ENCODE measurements at places on chromosomes 2 and 18. TPM values are rescaled to one million over a fixed set of nuclear protein-coding genes. Genes with fewer than 3 reads are reported as not detected.

- DNase-seq: no peak
Measured at GRCh38 chr2:55459714-55460274, 40.1 kb upstream of the CCDC88A start.

- DNase-seq: no peak
Measured at GRCh38 chr2:12773586-12774394, 57.1 kb downstream of the TRIB2 start.

DNA sequence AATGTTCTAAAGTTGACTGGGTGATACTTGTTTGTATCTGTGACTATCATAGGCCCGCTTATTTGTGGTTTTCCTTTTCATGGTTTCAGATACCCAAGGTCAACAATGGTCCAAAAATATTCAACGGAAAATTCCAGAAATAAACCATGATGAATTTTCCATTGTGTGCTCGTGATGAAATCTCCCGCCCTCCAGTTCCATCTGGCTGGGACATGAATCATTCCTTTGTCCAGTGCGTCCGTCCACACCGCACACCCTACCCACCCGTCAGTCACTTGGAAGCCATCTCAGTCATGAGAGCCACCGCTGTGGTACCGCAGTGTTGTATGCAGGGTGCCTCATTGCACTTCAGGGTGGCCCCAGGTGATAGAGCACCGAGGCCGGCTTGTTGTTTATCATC lies 268.2 kb upstream of the PXDN start:
- peak; percentile 49 for DNase-seq

DNA sequence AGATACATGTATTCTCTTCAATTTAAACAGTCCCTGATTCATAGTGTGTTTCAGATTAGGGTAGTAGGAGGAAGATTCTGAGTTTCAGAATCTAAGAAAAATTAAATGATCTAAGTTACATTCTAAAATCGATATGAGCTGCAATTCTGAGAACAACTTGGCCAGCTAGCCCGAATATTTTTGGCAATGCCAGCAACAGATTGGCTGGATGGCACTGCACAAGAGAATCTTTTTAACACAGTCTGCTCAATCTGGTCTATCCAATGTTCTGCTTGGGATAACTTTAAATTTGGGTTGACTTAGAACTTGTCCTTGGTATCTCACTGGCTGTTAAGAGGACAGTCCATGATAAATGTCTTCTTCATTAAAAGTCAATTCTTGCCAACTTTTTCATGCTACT lies 853.9 kb downstream of the NRXN1 start:
- DNase-seq: no peak

DNA sequence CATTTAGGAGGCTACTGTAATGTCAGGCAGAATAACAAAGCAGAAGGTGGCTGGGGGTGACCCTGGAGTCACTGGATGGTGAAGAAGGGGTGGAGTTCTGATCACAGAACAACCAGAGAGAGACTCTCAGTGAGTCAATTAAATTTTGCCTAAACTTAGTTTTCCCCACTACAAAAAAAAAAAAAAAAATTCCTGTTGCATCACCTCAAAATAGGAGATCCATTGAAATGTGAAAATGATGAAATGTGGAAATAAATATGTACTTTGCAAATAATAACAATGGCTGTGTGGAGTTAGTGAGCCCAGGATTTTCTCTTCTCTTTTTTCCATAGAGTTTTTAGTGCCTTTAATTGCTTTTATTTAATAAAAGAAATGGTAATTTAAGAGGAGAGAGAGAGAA lies 165.5 kb downstream of the GFPT1 start:
- DNase-seq: no peak

DNA sequence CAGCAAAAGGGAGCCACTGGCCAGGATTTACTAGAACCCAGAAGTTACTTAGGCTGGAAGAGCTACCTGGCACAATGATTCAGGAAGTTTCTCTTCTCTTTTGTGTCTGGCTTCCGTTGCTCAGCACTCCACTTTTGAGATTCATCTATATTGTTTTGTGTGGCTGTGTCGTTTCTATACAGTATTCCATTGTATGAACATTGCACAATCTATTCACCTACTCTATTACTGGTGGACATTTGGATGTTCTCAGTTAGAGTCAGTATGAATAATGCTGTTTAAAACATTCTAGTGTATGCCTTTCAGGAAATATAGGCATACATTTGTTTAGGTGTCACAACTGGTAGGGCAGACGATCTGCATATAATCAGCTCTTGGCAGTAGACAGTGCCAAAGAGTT lies 36.3 kb upstream of the EPHA4 start:
- no peak for DNase-seq

GRCh38 chr2:176130147-176130956 lies 847 bp downstream of the HOXD8 start:
- DNase-seq: no peak

DNA sequence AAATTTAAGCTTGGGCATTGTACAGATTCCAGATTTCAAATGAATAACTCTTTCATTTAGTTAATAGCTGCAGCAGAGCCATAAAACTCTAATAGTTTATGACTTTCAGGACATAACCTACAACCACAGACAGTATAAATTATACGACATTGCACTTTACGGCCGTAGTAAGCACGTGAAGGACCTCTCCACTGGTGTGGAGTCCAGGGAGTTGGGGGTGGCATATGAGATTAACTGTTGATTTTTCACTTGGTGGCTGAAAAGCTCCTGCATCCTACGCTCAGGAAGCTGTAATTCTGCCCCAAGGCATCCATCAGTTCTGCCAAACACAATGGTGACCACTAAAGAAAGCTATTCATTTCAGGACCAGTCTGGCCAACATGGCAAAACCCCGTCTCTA lies 376.2 kb downstream of the SOX11 start:
- DNase-seq: no peak

- no peak for DNase-seq
Measured at GRCh38 chr2:232925821-232926156, 55.7 kb downstream of the SNORC start.

DNA sequence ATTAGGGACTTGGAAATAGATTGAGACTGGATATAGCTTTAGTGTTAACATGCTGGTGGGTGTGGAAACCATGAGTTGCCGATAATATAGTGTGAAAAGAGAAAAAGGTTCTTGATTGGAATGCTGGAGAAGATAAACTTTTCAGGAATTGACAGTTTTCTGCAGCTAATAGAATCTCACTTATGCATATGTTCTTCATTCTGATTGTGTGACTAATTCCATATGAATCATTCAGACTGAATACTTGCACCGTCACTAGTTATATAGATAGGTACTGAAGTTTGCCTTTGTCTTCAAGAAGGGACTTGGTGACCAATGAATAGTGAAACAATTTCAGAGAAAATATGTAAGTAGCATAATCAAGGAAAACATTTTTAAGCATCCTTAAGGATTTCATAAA lies 225.7 kb upstream of the FOSL2 start:
- DNase-seq: no peak

DNA sequence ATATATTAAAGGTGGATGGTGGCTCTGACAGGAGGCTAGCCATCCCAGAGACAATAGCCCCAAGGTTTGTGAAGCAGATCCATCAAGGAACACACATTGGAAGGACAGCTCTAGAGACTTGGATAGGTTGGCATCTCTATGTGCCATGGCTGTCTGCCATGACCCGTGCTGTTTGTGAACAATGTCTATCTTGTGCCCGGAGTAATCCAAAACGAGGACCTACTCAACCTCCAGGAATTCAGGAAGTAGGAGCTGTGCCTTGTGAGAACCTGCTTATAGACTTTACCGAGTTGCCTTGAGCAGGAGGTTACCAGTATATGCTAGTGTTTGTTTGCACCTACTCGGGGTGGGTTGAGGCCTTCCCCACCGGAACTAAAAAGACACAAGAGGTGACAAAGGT lies 43.1 kb upstream of the SELENOI start:
- peak; percentile 46 for DNase-seq

DNA sequence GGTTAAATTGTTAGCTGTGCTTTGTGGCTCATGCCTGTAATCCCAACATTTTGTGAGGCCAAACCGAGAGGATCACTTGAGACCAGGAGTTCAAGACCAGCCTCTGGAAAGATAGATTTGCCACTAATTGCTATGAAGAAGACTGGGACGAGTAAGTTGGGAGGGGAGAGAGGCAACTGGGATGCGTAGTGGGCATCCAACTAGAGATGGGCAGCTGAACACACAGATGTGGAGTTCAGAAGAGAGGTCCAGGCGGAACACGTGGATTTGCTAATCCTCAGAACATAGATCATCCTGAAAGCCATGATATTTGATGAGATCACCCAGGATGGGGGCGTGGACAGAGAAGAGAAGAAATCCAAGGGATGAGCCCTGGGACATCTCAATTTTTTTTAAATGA lies 48.7 kb downstream of the CYP26B1 start:
- no peak for DNase-seq

DNA sequence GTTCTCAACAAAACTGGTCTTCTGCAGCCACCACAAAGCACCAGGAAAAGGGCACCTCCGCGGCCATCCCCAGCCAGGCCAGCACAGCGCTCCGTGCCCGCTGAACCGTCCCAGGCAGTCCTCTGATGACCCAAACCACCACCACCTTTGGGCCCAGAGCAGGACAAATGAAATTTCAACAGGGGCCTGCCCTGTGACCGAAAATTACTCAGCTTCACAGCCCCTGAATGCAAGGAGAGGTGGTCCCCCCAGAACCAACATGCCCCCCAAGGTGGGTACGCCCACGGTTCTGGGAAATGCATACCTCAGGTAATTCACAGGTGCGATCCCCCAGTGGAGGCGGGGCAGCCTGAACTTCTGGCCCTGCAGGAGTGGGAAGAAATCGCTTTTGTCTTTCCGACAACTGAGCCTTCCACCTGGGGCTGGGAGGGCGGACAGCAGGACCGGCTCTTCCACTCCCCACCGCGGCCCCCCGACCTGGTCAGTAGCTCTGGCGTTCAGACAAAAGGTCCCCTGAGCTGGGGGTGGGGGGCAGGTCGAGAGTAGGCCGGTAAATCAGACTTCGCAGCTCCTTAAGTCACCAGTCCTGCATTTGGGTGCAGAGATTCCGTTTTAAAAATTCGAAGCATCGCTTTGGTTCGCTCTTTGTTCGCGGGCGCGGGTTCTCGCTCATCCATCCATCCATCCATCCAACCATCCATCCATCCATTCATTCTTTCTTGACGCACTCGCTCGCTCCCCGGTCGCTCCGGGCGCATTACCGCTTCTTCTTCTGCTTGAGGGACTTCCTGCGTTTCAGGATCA lies 1.4 kb downstream of the ARL4C start:
- DNase-seq: peak; percentile 23

DNA sequence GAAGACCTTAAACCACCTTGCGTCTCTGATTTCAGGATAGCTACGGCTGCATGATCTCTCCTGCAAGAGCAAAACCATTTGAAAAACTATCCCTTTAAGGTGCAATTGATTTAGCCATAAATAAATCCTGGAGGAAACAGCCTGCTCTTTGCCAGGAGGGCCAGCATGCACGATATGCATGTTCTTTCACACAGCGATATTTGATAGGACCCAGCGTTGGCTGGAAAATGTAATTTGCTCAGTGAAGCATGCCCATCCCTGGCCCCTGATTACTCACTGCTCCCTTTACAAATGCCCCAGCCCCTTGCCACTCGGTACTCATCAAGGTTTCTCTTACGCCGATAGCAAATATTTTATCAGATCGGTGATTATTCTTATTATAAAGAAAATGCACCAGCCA lies 315.4 kb downstream of the CDH2 start:
- no peak for DNase-seq

GRCh38 chr2:46534589-46534988 lies 55.2 kb downstream of the TMEM247 start:
- DNase-seq: no peak

- peak; percentile 18 for DNase-seq
Measured at GRCh38 chr2:102449370-102449974, 23.6 kb upstream of the SLC9A4 start.

GRCh38 chr2:25470806-25471205 lies 129.1 kb upstream of the DNMT3A start:
- no peak for DNase-seq

- peak; percentile 16 for DNase-seq
Measured at GRCh38 chr2:98839292-98839691, 96.7 kb downstream of the CRACDL start.

GRCh38 chr2:30978854-30979253 lies 159.4 kb downstream of the GALNT14 start:
- no peak for DNase-seq

DNA sequence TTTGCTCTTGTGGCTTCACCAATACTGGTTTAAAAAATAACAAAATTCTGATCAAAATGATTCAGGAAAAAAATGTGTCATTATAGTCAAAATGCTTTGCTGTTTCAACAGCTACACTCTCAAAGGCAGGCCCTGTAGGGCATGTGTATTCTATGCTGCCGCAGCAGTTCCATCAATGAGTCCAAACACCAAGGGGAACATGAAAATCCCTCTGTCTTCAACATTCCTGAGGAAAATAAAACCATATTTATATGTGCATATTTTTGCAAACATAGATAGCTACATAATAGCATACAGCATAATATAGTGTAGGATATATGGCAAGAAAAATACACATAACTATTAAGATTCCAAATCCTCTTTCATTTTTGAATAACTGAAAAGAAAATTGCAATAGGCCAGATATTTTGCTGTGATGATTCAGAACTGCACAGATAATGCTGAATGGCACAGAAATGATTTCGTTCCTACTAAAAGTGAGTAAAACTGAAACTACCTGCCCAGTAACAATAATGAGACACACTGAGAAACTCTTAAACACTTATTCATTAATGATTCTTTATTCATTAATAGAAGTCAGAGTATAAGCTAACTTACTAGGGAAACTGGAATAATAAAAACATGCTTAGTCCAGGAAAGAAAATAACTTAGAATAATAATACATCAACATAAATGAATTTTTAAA lies 343.8 kb downstream of the SUCLG1 start:
- DNase-seq: no peak

DNA sequence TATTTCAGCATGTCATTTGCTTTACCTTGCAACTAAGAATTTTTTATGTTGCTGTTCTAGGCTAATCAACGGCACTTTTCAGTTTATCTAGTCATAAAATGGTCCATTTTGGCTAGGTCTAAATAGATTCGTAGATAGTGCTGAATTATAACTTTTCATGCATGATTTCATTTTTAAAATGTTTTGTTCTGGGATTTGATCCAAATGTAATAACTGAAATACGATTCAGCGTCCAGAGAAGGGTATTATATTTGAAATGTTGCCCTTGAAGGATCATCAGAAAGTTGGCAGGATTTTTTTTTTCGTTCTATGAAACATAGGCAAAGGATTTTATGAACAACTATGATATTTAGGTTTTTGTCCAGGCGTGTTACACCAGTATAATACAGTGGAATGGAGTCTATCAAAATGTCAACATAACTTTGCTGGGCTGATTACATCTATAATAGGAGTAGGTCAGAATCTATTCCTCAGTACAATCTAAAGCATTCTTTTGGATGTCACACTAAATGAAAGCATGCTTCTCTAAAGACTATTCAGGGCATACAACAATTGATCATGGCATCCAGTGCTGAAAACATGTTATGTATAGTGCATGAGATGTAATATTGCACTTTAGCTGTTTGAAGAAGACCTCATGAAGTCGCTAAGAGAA lies 24.8 kb downstream of the TTC27 start:
- no peak for DNase-seq

The DCC gene
- not detected for total RNA-seq

The DNER gene
- total RNA-seq: 21.5 TPM

The RNMT gene
- total RNA-seq: 15.6 TPM

The PNKD gene
- 55.2 TPM for total RNA-seq

The VIL1 gene
- not detected for total RNA-seq

The ABCB11 gene
- 0.02 TPM for total RNA-seq

The SLC30A3 gene
- not detected for total RNA-seq

The KCNIP3 gene
- 3.3 TPM for total RNA-seq

The MCM6 gene
- 40.8 TPM for total RNA-seq

The PREB gene
- 74.8 TPM for total RNA-seq

The TUBA3E gene
- total RNA-seq: not detected

The TOGARAM2 gene
- total RNA-seq: not detected
